Stimulated activated CD8-positive, alpha-beta memory T cell treated with anti-CD3 and anti-CD28 coated beads, Interleukin-4, amount 100 ng/mL, for 48 hours (primary cell): ENCODE measurements at places on chromosomes 12 and 14.

- no peak for DNase-seq
Observed at GRCh38 chr12:27615331-27615891, 80.8 kb upstream of the REP15 start.

DNA sequence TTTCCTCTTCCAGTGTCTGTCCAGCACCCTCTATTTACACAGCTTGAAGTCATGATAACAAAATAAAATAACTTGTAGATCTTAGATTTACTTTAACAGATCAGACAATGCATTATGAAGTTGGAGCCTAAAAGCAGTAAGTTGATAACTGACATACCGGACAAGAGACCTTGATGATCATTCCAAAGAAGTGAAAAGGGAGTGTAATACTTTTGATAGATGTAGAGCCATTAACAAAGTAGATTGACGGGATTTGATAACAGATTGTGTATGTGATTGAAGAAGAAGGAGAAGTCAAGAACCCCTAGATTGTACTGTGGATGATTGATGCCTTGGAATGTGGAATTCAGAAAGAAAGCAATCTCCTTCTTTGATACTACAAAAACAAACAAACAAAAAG is 403.8 kb upstream of the MGAT4C start:
- no peak for DNase-seq

GRCh38 chr12:118981285-118982211 is at the start of gene SRRM4:
Gene SRRM4 (plus strand): TSS chr12:118981541. CDS start chr12:118981883, 342 bp downstream.
- peak; percentile 25 for DNase-seq

- DNase-seq: no peak
Observed at GRCh38 chr14:83491091-83491490, 1957.4 kb upstream of the SEL1L start.

DNA sequence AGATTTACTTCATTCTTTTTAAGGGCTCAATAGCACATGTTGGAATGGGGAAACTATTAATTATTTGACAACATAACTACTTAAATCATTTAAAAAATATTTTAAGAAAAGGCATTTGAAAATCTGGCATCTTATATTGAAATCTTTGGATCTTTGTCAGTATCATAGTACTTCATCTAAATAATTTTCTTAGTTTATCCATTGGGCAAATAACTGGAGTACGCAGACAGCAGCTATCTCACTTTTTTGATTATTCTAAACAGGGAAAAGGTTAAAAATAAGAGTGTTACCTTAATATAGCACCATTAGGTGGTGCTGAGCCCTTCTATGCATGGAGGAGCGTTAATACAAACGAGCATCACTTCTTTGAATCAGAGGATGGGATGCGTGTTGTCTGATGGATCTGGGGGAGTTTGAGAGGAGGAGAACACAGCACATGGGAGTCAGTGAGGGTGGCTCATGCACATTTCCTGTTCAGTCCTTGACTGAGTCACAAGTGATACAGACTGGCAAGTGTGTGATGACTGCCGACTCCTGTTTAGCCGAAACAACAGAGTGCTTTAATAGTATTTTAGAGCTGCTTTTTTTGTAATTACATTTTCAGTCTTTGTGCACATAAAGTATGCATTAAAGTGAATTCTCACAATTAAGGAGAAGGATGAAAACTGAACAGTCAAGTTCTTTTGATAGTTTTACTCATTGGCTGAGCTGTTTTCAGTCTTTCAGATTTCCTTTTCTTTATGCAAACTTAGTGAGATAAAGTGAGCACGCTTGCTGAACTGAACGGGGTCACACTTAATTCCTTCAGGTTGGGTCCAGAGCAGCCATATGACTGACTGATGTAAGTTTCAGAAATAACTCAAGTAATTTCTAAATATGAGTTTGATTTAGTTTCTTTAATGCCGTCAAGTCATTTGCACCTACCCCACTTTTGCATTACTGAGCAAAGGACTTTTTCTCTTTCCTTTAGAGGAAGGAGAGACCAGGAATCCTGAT is 92.7 kb downstream of the DIP2B start:
- DNase-seq: peak; percentile 61
